ENCODE measurements at places on chromosomes 2 and 18. TPM values are rescaled to one million over a fixed set of nuclear protein-coding genes. Genes with fewer than 3 reads are reported as not detected.

GRP gene
- total RNA-seq: not detected

KIF1A gene
- 0.92 TPM for total RNA-seq

CNTNAP5 gene
- not detected for total RNA-seq

CCL20 gene
- total RNA-seq: not detected

DNA sequence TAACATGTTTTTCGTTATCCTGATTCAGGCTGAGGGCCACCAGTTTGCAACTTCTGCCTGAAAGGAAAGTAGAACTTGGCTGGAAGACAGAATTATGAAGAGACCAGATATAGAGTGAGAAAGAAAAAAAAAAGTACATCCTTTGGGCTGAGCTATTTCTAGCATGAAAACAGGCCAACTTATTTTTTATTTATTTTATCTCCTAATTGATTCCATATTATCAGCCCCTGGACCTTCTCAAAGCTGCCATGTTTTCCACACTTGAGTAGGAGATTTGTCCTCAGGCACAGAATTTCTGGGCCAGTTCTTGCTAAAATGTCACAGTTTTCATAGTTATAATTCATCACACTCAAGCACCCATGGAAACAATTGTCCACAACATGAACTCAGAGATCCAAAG, 586.8 kb upstream of the CNTNAP5 start:
- no peak for DNase-seq

- DNase-seq: no peak
These were observed 303.8 kb upstream of the KLHL14 start for GRCh38 chr18:33076601-33077000.

DNA sequence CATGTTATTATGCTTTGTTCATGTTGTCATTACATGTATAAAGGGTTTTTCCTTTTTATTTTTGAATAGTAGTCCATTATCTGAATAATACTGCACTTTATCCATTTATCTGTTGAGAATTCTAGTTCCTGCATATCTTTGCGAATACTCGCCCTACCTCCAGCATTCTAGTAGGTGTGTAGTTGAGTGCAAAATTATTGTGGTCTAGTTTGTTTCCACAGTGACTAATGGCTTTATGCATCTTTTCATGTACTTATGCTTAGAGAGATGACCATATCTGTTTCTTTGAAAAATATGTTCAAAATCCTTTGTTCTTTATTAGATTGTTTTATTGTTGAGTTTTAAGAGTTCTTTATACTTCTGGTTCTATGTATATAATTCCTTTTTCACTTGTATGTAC, 48.8 kb downstream of the EIF5B start:
- no peak for DNase-seq

GRCh38 chr2:181258720-181259119, 198.5 kb upstream of the ITGA4 start:
- DNase-seq: no peak

GRCh38 chr2:156955701-156956100, 301.8 kb upstream of the GALNT5 start:
- DNase-seq: no peak

GRCh38 chr2:59034106-59034505, 793.0 kb upstream of the FANCL start:
- no peak for DNase-seq

GRCh38 chr2:125456693-125457363, 1199.1 kb upstream of the GYPC start:
- no peak for DNase-seq

DNA sequence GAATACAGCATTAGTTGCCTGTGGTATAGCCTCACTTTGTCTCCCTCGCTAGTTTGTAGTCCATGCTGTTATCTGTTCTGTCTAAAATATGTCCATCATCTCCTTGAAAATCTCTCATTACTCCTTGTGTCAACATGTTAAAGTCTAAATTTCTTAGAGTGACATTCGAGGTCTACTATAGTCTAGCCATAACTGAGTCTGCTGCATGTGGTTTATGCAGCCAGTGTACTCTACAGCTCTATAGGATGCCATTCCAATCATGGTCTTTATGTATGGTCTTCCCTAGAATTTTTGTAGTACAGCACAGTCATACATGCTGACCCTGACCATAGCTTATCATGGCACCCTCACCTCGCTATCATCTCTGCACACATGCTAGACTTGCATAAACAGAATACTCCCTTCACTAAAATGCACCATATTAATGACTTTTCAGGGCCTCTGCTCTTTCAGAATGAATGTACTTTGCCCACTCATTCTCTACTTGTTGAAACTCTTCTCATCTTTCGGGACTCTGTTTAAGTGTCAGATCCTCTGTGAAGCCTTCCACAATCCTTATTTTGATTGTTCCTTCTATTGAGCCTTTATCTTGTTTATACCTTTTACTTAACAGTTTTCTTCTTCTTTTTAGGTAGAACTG, 12.8 kb downstream of the TANK start:
- DNase-seq: no peak
